ENCODE measurements at places on chromosomes 5 and 9. TPM values are rescaled to one million over a fixed set of nuclear protein-coding genes. Genes with fewer than 3 reads are reported as not detected.

C5orf22 gene
- total RNA-seq: 18.2 TPM

PCDHGB5 gene
- total RNA-seq: 15.0 TPM

DNA sequence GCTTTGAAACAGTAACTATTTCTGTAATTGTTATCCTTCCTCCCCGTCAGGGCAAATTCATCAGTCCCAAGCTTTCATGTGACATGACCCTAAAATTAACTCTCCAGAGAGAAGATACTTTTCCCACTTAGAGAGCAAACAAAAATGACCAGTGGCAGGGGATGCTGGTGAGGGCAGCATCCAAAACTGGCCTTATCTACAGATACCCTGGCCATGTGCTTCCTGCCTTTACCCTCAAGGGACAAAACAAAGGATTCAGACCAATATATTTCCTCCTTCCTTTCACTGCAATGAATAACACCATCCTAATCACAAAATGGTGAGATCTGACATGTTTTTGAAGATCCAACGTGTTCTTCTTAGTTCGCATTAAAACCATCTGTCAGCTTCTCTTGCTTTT lies 267.2 kb downstream of the MAN2A1 start:
- no peaks in the 10 kb centered on the region for H3K36me3 ChIP-seq
- no peak overlapping the region for H3K27ac ChIP-seq
- no peaks in the 10 kb centered on the region for H3K4me1 ChIP-seq
- no peak overlapping the region for H3K4me3 ChIP-seq
- no peak for DNase-seq

DNA sequence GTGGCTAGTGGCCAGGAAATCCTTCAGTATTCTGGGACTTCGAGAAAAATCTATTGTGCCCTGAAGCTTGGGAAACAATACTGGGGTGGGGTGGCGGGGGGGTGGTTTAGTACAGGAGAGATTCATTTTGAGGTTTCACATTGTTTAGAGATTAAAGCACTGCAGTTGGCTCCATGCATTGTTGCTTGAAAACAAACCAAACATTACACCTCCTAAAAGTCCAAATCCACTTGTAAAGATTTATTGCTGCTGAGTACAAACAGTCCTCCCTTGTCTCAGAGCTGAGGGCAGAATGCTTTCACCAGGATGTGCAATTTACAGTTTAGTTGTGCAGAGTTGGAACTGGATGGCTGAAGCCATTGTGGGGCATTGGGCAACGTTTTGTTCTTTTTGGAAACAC lies 49.4 kb downstream of the GGTA1 start:
- H3K27me3 ChIP-seq: no peaks in the 10 kb centered on the region
- no peaks in the 10 kb centered on the region for H3K36me3 ChIP-seq
- H3K4me3 ChIP-seq: no peak overlapping the region
- DNase-seq: no peak
- H3K4me1 ChIP-seq: peaks cover 7% of the 10 kb centered on the region
- peak overlapping the region; percentile 1 for H3K27ac ChIP-seq

Measured in vagina (tissue), 2 donors.